ENCODE measurements at places on chromosomes 5 and 9.

GRCh38 chr9:134101623-134102149 is 33.9 kb upstream of the BRD3 start:
- no peak for DNase-seq

- no peak for DNase-seq
These were observed 1.9 kb downstream of the ISOC1 start for GRCh38 chr5:129096382-129096991.

- no peak for DNase-seq
These were observed 152.7 kb downstream of the ADCY2 start for GRCh38 chr5:7548596-7548995.

GRCh38 chr5:135348918-135349317 is 50.1 kb downstream of the MACROH2A1 start:
- no peak for DNase-seq

GRCh38 chr9:28909526-28909925 is 1336.2 kb upstream of the C9orf72 start:
- no peak for DNase-seq

GRCh38 chr5:81151546-81151945 is 81.6 kb upstream of the CKMT2 start:
- DNase-seq, result no peak

DNA sequence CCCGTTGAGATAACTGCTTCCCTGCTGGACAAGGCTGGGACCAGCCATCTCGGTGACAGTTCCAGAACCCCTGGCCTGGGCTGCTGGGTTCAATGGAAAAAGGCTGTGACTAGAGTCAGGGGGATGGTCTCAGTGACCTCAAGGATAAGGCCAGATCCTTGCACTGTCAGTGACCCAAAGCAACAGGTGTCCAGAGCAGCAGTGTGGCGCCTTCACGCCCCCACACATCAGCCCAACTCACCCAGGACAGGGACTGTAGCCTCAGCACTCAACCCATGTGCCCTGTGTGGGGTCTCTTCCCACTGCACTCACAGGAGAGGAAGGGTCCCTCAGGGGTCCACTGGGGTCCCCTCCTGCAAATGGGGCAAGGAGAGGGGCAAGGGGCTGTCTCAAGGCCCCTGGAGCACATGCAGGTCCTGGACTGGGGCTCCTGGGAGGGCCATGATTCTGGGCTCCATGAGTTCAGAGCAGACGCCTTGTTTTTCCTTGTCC is 698 bp upstream of the LCN2 start:
- no peak for DNase-seq

DNA sequence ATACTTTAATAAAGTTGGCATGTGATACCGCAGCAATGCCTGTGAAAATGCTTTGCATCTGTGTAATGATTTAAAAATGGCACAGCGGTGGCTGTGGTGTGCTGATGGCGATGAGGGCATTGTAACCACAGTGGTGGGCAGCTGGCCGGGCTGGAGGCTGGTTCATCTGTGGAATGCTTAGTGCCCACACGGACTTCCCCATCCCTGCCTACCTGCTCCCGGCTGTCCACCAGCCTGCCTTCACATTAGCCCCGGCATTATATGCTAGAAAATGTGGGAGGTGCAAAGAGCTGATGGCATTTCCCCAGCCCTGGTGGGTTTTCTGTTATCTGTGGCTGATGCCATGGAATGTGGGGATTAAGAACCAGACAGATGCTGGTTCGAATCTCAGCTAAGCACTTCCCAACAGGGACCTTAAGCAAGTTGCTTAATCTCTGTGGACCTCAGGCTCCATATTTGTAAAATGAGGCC is 2.9 kb upstream of the NDST1 start:
- no peak for DNase-seq

GRCh38 chr5:149810856-149811255 is 80.7 kb downstream of the PPARGC1B start:
- no peak for DNase-seq

GRCh38 chr5:179006564-179006963 is 11.4 kb upstream of the GRM6 start:
- DNase-seq, result no peak

Data from globus pallidus (tissue), 1 donor.